ENCODE measurements at places on chromosomes 2 and 18.

- no peak for DNase-seq
Measured at GRCh38 chr2:231211486-231211885, 13.1 kb downstream of the ARMC9 start.

DNA sequence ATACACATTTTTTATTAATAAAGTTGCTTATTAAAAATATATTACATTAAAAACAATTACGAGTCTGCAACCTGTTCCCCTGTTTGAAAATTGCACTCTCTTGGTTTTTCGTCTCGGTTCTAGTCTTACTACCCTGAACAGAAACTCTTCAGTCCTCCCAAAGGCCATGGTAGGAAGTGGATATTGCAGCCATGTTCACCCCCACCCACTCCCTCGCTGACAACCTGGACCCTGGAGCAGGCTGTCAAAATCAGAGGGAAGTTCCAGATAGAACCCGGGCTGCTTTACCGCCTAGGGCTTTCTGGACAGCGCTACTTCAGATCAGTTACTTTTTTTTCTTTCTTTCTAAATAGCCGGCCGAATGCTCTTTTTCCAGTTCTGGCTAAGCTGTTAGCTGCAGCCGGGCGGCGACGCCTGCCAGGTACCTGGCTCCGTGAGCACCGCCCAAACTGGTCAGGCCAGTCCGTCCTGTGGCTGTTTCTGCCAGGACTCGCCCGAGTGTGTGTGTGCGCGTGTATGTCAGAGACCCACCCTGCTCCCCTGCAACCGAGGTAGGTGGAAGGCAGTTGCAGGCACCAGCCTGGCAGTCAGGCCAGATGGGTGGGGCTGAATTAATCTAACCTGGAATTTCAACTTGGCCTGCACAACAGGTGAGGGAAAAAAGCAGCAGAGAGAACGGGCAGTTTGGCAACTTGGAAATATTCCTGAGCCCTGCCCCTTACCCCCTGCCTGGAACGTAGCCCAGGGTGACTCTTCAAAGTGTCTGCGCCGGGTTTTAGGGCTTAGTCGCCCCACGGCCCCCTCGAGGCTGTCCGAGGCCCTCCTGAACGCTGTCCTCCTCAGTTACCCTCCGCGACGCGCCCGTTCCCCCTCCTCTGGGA lies 1.1 kb upstream of the TET3 start:
- DNase-seq, result peak; percentile 65

GRCh38 chr2:159149747-159150146 lies 136.8 kb downstream of the WDSUB1 start:
- DNase-seq, result no peak

DNA sequence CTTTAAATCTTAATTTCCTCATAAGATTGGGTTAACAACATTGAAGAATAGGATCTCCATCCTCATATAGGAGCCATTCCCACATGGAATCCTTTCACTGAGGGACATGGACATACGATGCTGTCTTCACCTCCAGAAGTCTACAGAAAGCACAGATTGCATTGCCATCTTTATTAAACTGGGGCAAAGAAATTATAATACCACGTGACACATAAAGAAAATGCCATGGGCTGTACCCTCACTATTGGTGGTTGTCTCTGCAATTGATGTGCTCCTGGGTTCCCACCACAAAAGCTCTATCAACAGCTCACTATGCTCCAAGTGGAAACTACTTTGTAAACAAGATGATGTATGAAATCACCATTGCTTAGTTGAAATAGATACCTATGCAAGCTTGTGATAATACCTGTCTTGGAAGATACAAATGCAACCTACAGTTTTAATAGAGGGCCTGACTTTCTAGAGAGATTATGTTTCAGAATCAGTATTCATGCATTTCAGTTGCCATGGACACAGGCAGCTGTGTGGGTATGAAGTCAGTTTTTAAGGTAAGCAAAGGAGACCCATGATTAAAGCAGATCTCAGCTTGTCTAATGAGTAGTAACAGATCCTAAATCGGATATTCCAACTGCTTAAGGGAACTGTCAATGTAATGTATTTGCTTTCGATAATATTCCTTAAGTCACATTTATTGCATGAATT lies 337.0 kb downstream of the RAD51AP2 start:
- DNase-seq, result no peak

GRCh38 chr18:45291621-45292615 lies 323.4 kb upstream of the SLC14A2 start:
- no peak for DNase-seq

- DNase-seq, result no peak
Measured at GRCh38 chr18:41870191-41870590, 84.8 kb upstream of the PIK3C3 start.

DNA sequence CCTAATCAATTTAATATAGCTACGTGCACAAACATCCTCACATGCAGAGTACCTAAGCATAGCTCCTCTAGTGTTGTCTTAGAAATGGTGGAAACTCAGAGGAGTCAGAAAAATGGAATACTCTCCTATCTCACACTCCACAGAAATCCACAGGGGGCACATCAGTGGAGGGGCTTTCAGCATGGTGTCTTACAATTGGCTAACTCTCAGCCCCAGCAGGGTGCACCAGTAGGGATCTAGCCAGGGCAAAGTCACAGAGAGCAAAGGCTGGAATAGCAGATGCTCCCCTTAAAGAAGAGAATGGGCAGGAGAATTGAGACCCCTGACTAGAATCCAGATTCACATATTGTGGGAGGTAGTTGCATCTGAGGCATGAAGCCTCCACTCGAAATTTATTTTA lies 135.7 kb downstream of the MAIP1 start:
- DNase-seq, result peak; percentile 15

- DNase-seq, result no peak
Measured at GRCh38 chr2:46248171-46248570, 49.0 kb upstream of the EPAS1 start.

GRCh38 chr2:205721057-205721449 lies 38.8 kb downstream of the NRP2 start:
- no peak for DNase-seq

DNA sequence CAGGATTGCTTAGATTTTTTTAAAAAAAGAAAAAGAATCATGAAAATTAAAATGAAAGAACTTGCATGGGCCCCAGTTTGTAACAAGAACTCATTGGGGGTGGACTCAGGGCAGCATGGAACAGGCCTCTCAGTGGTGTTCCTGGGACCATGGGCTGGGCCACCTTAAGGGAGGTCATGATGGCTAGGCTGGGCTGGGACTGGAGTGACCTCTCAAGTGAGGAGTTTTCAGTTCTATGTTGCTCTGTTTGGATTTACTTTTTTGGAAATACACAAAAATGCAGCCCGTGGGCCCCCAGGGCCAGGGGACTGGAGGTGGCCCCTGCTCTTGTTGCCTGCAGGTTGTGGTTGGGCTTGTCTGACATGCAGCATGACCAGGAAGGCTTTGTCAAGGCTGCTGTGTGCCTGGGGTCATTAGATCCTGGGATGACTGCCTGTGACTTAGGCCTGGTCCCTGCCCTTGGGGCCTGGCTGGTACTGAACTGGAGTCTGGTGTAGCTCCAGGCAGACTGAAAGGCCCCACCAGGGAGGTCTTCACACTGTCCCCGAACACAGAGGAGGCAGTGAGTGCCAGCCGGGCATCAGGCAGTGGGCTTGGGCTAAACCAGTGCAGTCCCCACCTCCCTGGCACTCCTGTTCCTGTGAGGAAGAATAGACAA lies 115.6 kb downstream of the GLI2 start:
- no peak for DNase-seq

GRCh38 chr2:237473878-237474441 lies 13.1 kb upstream of the MLPH start:
- no peak for DNase-seq

DNA sequence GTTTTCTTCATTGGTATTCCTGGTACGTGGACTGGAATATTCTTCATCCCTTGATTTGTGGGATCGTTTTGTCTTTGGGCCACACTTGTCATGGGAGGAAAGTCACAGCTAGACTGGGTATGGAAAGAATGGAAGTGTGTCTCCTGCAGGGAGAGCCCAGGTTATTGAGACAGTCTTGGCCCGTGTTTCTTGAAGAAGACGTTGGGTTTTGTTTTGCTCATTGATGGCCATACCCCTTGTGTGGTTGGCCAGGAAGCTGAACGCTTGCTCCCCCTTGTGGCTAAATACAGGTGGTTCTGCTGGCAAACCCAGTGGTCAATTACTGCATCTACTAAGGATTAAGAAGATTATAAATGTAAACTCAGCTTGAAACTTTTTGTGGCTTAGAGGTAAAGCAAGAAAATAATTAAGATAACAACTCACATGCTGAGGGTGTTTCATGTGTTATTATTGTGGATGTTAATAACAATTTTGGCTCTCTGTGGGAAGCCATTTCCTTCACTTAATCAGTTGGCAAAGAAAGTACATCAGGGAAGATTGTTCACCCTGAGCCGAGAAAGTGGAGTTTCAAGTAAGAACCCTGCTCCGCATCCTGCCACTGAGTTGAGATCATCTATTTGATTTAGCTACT lies 91.8 kb downstream of the NEDD4L start:
- DNase-seq, result peak; percentile 83

GRCh38 chr18:3985020-3985419 lies 470.1 kb downstream of the DLGAP1 start:
- DNase-seq, result no peak

DNA sequence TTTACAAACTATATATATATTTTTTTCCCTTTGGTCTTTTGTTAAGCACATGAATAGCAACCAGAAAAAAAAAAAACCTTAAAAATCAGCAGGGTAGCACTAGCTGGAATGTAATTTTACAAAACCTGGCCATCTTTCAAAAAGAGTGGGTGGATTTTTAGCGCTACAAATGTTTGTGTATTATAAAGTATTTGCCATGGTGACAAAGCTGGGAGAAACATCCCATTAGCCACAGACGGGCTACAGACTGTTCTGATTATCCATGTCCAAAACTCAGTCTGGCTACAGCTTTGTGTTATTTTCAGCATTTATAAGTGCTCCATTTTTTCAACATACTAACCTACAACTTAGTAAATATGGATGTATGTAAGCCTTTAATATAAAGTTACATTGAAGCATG lies 249.5 kb upstream of the TANK start:
- DNase-seq, result no peak

DNA sequence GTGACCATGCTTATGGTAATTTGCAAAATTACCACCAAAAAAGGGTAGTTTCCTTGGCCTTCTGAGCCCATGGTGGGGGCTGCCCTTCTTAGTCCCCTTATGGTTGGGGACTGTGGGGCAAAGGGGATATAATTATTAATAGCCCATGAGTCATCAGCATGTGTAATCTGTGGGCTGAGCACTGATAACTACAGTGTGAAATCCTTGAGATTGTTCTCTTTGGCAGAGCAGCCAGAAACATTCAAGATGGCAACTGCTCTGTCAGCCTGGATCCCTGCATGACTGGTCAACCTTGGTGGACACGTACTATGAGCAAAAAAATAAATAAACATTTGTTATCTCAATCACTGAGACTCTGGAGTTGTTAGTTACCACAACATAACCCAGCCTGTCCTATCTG lies 61.3 kb downstream of the MGAT4A start:
- DNase-seq, result no peak

- DNase-seq, result no peak
Measured at GRCh38 chr2:118973542-118973951, 31.6 kb downstream of the MARCO start.

DNA sequence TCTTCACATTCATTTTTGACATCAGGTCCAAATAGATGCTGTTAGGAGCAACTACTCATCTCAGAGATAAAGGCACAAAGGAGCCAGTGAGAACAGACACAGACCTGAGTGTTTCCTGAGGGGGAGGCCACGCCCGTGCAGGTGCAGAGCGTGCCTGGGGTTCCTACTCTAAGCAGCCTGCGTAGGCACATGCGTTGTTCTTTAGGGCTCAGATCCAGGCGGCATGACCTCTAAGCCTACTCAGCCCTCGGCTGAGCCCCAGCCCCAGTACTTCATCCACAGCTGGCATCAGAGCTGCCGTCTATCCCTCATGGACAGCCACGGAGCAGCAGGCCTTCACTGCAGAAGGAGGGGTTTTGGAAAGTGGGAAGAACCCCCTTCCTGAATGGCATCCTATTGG lies 54.9 kb upstream of the PXDN start:
- no peak for DNase-seq

GRCh38 chr18:29712785-29713184 lies 1329.8 kb downstream of the DSC3 start:
- no peak for DNase-seq

DNA sequence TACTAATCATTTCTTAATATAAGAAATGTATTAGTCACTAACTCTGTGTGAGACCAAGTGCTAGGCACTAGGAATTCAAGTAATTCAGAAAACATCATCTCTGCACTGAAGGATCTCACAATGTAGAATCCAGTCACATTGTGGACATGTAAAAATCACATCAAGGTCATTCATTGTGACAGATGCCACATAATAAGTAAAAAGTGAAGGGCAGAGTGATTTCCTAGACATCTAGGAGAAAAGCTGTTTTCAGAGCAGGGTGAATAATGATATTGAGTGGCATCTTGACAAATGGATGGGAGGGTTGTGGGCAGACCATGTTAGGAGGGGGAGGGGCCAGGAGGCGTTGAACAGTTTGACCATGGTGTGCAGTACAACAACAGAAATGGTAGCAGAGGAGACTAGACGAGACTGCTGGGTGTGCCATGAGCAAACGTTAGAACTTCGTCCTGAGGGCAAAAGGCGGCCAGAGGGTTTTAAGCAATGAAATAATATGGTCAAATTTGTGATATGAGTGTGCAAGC lies 93.8 kb downstream of the DTNA start:
- no peak for DNase-seq

DNA sequence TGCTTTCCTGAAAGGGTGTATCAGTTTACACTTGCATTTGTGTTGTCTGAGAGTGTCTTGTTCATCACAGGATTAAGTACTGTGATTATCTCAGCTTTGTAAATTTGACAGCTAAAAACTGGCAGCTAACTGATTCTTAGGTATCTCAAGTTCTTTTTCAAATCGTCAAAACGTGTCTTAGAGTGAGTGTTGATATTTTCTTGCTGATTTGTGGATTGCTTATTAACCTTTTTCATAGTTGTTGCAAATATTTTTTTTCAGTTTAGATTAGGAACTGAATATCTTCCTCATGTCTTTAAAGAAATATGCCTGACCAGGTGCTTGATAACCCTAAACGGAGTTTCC lies 41.9 kb downstream of the LRRFIP1 start:
- DNase-seq, result no peak

DNA sequence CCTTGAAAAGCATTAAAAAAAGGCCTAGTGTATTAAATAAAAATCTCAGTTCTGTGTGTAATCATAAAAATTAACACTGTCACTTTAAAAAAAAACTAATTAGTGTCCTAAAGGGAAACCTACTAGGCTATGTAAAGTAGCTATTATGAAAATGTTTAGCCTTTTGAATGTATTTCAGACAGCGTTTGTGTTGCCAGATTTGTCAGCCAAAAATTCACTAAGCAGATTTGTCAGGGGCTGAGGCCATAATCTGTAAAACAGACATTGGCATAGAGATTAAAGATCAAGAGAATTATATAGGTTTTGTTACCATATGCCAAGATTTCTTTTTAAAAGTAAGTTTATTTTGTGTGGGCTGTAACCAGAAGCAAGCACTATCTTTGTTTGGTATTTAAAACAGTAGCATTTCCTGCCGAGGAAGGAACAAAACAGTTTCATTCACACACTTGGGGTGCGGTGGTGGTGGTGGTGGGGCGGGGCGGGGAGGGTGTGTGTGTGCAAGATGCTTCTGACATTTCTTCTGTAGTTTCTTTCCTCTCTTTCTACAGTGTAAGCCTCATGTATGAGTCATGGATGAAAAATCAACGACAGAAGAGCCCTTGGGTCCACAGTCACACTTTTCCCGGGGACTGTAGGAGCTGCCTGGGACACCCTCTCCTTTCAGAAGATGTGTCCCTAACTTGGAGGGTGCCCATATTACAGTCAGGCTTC lies 328.5 kb upstream of the FANCL start:
- no peak for DNase-seq

GRCh38 chr2:135532581-135532980 lies 1.3 kb downstream of the R3HDM1 start:
- no peak for DNase-seq

- no peak for DNase-seq
Measured at GRCh38 chr2:151974988-151975387, 123.9 kb downstream of the CACNB4 start.
